ENCODE measurements at places on chromosomes 4 and X. TPM values are rescaled to one million over a fixed set of nuclear protein-coding genes. Genes with fewer than 3 reads are reported as not detected.

PARM1 gene
- polyA plus RNA-seq: 65.9 TPM

PAGE2B gene
- polyA plus RNA-seq: not detected

CTAG1B gene
- polyA plus RNA-seq: not detected

FHDC1 gene
- 8.1 TPM for polyA plus RNA-seq

SHROOM2 gene
- 9.6 TPM for polyA plus RNA-seq

Measured in left renal pelvis (tissue), 4 donors.